A673 (cell line): ENCODE measurements at places on chromosomes 13 and 19. TPM values are rescaled to one million over a fixed set of nuclear protein-coding genes. Genes with fewer than 3 reads are reported as not detected.

The MAMSTR gene
- total RNA-seq = 4.7 and 5.9 TPM in 2 replicates

- DNase-seq = no peak
These were observed 86.7 kb upstream of the UQCRFS1 start for GRCh38 chr19:29299416-29300380.

GRCh38 chr19:51450730-51451307 lies 7.4 kb downstream of the SIGLEC8 start:
- no peak for DNase-seq

The LSM14A gene
- 134 and 137 TPM in 2 replicates for total RNA-seq

The CGB2 gene
- total RNA-seq = not detected in 2 replicates

DNA sequence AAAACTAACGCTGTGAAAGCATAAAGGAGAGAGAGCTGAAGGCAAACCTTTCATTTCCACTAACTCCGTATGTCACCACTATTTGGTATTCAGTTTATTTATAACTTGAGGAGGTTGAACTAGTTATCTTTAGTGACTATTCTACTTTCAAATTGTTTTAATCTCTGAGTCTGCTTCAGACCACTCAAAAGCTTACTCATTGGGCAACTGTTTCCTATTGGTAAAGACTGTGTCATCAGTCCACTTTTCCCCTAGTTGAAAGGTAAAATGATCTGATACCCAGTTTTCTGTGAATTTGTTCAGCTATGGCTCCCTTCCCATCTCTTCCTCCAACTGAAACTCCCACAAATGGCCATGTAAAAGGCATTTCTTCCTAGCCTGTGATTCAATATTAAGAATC lies 39.1 kb downstream of the TEX26 start:
- DNase-seq = no peak

DNA sequence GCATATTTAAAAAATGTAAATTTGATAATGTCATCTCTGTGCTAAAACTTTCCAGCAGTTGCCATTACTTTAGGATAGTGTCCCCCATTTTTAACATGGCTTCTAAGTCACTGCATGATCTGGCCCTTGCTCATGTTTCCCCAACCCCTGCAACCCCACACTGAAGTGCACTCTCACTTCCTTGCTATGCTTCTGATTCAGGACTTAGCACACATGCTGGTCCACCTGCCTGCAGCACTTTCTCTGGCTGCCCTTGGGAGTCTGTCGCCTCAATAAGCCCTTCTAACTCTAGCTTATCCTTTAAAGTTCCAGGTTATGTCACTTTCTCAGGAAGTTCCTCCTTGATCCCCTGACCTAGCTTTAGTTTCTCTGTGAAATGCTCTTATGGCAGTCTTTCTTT lies 241.0 kb downstream of the POSTN start:
- DNase-seq = no peak

- no peak for DNase-seq
These were observed 463 bp downstream of the SUGP1 start for GRCh38 chr19:19319732-19320360.

DNA sequence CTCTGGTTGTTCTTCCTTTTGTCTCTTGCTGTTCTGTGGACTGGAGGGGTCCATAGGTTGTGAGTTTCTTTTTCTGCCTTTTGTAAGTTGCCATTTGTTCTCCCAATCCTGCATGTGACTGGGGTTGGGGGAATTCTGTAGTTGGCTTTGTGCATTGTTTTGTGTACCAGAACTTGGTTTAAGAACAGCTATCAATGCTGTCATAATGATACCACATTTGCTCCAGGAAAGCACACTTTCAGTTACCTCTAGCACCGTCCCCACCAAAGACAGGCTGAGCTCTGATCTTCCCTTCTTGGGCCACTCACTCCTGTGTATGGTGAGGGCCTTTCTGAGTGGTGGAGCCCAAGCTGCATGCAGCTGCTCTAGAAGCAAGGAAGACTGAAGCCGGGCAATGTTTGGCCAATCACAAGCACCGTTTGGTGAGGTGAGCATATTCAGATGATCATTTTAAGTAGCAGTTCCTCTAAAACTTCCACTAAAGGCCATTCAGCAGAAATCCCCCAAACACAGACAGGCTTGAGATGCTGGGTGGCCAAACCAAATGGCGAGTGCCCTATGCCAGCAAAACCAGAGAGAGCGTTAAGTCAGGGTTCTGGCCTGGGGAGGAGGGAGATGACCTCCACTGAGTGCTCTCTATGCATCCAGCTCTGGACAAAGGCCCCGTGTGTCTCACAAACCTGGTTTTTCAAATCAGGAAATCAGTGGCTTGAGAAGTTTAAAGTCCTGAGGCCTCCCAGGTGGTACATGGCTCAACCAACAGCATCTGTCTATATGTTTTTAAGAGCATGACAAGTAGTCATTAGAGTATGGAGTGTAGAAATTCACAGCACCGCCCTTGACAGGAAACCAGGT lies 120.7 kb upstream of the SPATA13 start:
- no peak for DNase-seq

DNA sequence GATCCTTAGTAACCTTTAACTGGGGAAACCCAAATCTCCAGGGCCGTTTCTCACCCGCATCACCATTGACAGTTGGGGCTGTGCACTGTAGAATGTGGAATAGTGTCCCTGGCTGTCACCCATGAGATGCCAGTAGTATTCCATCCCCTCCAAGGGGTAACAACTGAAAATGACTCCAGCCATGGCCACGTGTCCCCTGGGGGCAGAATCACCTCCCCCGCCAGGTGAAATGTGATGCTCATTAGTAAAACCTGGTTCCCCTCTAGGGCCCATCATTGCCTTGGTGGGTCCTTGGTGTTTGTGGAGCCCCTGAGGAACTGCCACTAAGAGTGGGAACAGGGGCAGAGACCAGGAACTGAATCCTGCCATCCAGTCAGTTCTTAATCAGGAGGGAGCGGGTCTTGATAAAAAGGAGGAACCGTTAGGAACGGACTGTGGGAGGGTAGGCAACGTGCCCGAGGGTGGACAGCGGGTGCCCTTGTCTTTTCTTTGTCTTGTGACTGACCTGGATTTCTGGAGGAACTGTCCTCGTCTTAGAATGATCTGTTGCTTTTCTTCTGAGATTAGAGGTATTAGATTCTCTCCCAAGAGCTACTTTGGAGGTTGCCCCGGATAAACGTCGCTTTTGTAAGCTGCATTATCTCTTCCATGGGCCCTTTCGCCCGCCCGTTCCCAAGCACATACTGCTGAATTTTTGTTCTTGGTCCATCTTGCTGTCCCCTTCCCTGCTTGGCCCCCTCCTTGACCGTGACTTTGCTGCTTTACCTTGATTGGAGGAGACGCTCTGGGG lies 3.5 kb downstream of the MYO9B start:
- DNase-seq = no peak

GRCh38 chr13:74586847-74587246 lies 452.6 kb upstream of the KLF12 start:
- DNase-seq = no peak

The TMEM221 gene
- total RNA-seq = 0.31 TPM in 1 of 2 replicates, not detected in the other

- DNase-seq = no peak
These were observed 7.4 kb downstream of the DNMT1 start for GRCh38 chr19:10187315-10187714.

The SLC27A1 gene
- total RNA-seq = 3.0 and 6.9 TPM in 2 replicates

DNA sequence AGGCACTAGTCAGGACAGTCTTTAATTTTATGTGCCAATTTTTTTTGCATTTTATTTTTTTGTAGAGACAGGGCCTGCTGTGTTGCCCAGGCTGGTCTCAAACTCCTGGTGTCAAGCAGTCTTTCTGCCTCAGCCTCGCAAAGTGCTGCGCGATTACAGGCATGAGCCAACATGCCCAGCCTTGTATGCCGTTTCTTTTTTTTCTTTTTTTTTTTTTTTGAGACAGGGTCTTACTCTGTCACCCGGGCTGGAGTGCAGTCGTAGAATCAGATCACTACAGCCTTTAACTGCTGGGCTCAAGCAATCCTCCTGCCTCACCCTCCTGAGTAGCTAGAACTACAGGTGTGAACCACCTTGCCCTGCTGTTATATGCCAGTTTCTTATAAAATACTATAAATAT lies 26.4 kb downstream of the BORA start:
- DNase-seq = no peak

DNA sequence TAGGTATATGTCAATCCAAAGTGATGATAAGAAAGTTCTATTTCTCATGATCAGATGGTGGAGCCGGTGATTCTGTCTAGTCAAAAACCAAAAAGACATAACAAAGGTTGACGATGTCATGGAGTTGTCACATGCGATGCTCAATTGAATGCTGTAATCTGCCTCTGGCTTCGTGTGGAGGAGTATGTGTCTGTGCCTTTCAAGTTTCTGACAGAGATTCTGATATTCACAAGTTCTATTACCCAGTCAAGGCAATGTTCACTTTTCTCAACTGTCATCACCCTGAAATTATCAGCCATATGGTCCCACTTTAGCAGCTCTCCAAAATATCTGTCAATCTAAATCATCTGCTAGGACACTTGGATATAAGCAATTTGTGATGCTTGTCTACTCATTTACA lies 367.6 kb upstream of the PRR20A start:
- DNase-seq = no peak

The FOSB gene
- 1.0 and 1.9 TPM in 2 replicates for total RNA-seq
